Naive thymus-derived CD4-positive, alpha-beta T cell (primary cell): ENCODE measurements at places on chromosomes 7 and 10.

DNA sequence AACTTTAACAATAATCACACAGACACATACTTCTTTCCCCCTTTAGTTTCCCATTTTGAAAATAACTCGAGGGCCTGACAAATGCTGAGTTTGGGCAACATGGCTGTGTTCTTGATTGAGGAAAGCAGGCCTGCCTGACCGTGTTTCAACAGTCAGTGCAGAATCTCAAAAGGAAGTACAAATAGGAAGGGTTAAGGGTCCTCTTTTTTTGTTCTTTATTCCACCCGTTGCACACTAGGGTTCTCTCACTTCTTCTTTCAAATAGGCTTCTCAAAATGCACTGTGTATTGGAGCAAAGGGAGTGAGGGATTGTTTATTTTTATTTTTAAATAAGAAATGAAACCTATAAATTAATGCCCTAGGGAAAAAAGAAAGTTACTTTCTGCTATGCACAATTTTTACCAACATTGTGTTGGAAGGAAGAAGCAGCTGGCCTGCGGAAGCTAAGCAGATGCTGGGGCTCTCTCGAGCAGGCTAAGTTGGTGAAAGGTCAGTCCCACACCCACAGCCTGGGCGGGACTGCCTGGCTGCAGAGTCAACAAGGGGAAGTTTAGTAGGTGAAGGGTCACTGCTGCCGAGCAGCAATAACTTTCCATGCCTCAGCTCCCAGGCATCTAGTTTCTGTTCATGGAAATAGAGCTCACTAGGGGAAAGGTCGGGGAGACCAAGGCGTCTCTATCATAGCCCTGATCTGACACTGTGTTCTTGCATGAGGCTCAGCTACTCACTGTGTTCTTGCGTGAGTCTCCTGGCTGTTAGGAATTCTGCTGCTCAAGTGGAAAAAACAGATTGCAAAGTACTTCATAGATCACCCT is 12.2 kb upstream of the PDK4 start:
- DNase-seq = no peak

GRCh38 chr7:135447748-135448147 is 62.2 kb downstream of the CNOT4 start:
- DNase-seq = no peak

DNA sequence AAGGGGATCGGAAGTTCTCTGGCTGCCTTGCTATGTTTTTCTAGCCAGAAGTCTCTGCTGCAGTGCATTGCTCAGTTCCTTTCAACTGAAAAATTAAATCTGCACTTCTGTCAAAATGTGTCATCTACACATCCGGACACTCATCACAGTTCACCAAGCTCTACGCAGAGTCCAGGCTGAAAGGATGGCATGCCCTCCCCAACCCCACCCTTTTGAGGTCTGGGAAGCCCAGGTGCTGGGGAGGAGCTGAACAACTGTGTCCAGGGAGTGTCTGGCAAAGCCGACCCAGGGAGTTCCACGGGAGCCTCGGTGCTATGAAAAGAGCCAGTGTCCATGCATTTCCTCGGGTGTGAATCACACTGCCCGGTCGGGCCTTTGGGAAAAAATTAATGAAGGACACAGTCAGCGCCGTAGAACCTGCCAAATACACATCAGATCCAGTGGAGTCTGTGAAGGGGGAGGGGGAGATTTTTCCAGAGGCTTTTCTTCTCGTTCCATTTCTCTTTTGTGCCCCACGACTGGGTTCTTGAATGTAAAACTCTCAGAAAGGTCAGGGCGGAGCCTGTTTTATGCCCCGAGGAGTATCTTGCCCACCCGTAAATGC is 757 bp upstream of the PALS2 start:
- DNase-seq = no peak

DNA sequence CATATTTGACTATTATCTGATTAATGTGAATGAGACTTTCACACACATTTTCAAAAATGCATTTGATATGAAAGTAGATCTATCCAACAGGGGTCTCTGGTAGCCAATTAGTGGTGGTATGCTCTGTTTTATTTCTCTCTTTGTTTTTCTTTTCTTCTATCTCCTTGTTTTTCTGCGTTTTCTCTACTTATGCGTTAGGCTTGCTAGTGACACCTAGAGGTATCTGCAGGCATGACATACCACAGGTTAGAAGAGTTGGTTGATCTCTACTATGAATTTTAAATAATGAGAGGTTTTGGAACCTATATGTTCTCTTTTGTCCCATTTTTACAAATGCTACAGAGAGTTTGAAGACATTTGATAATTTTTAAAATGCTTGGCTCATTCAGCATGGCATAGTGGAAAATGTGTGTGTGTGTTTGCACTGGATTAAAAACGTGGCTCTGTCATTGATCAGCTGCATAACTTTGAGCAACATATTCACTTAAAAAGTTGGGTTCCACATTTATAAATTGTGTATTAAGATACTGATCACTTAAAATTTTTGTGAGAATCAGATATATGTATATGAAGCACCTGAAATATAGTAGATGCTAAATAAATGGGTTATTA is 28.1 kb upstream of the PLXDC2 start:
- DNase-seq = no peak

GRCh38 chr10:110601581-110601980 is 34.1 kb downstream of the SMC3 start:
- no peak for DNase-seq

DNA sequence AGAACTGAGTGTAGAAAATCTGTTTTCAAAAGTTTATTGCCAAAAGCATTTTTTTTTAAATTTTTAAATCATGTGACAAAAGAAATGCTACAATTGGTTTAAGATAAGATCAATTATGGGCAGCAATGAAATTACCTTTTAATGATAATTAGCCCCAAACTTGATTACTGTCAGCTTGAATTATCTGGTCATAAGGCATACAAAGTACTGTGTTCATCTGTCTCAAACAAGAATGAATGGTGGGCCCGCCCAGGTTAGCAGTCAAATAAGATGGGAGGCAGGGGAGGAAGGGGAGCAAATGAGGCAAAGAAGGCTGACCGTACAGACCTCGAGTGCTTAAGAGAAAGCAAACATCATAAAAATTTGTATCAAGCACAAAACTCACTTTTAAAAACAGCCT is 68.1 kb downstream of the JAZF1 start:
- DNase-seq = no peak

DNA sequence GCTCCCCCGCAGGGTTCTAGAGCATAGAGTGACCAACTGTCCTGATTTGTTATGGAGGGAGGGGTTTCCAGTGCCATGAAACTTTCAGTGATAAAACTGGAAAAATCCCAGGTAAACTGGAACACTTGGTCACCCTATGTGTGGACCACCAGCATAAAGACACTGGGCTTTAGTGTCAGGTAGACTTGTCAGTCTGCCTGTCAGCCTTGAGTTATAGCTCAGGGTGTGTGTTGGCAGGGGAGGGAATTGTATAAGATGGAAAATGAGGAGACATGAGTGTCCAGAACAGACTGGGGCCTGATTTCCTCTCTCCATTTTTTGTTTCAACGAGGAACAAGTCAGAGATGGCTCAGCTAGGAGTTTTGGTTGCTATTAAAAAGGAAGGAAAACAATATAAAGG is 10.2 kb upstream of the EFCAB10 start:
- DNase-seq = no peak

DNA sequence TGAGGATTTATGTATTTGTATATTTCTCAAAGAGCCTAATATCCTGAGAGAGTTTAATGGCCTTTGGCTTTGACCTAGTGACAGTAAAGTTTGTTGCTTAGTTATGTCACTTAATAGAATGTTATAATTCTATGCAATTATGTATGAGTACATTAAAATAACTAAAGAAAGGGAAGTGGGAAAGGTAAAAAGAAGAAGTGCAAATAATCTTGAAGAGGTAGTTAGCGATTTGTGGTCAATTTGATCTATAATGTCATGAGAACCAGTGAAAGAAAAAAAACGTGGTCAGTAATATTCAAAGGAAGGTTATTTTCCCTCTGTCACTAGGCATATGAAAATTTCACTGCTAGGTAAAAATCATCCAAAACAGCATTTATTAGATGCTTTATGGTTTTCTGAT is 143.4 kb upstream of the LSM8 start:
- DNase-seq = no peak

- no peak for DNase-seq
Observed at GRCh38 chr10:26365681-26366358, 72.3 kb upstream of the APBB1IP start.

- no peak for DNase-seq
Observed at GRCh38 chr10:7659560-7659959, 7.2 kb downstream of the ITIH5 start.

- no peak for DNase-seq
Observed at GRCh38 chr10:131652438-131653139, 248.2 kb upstream of the PPP2R2D start.

DNA sequence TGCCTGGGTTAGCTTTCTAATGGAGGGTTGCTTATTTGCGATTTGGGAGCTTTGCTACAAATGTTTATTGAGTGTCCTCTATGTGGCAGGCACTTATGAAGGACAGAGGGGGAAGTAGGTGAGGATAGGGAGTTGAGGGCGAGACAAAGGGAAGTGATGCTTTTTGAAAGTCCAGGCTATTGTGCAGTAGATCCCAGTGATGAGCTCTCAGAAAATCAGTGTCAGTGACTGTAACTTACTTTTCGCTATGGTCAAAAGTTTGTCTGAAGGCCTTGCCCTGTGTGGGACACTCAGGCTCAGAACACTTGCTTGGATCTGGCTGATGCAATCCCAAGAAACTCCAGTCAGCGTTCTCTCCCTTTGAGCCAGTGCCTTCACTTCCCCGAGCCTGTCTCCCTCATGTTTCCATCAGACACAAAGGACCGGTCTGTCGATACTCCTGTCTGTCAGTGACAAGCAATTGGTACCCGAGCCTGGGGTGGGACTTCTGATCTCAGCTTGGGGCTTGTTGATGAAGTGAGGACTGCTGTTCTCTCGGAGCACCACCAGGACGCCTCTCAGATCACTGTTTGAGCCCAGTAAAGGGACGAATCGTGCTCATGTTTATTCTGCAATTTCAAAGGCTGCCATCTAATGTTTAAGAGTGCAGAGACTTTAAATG is 63.1 kb upstream of the SORCS3 start:
- DNase-seq = no peak

GRCh38 chr7:16660702-16661464 is 14.9 kb downstream of the BZW2 start:
- no peak for DNase-seq

GRCh38 chr7:45590679-45591057 is 16.5 kb downstream of the ADCY1 start:
- no peak for DNase-seq

DNA sequence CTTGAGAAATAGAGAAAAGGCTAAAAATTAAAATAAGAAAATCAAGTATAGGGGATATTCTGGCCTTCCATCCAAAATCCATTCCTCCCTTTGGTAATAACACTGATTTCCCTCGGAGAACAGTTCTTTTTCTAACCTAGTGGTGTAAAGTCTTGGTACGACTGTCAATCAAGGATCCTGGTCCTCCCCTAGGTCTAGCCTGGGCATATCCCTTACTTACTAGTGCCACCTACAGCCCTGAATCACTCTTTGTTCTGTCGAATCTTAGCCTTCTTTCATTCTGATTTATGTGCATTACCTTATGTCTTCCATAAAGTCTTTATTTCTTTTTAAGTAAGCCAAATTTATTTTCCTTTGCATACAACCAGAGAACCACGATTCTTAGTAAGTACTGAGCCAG is 298.7 kb upstream of the LRRTM3 start:
- DNase-seq = no peak

DNA sequence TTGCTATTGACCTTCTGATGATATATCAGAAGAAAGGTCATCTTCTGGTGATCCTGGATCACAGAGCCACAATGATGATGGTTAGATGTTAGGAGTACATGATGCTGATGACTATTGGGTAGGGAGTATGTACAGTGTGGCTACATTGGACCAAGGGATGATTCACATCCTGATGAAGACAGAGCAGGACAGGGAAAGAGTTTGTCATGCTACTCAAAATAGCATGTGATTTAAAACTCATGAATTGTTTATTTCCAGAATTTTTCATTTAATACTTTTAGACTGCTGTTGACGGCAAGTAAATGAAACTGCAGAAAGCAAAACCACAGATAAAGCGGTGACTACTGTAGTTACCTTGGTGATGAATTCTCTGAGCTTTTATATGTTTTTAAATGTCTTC is 397.3 kb downstream of the PPP1R3A start:
- DNase-seq = no peak

DNA sequence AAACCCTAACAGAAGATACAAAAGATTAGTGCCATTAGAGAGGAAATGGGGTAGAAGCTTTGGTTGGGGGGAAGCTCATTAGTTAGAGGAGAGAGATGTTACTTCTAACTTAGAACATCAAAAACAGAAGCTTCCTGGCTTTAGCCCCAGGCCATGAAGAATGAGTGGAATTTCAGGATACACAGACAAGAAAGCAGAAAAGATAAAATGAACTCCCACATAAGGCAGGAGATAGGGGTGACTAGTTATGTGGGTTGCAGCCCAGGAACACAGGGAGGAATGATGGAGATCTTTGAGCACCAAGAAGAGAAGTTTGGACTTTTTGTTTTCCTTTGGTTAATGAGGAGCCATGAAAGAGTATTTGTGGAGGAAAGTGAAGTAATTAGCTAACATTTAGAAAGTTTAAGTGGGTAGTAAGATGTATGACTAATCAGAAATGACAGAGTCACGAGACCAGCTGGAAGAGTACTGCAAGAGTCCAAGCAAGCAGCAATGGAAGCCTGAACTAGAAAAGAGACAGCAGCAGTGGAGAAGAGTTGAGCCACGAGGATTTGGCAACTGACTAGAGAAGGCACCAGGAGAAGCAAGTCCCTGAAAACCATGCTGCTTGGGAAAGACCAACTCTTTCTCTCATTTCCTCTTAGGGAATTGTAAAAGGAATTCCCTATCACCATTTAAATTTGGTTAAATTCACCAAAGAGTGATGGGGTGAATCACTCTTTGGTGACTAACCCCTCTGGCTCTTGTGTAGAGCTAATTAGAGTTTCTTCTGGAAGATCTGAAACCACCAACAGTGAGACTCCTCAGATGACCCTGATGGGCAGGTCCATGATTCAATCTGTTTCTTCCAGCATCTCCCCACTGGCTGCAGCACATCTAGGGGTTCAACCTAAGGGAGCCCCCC is 131.9 kb downstream of the KCNMA1 start:
- DNase-seq = no peak

DNA sequence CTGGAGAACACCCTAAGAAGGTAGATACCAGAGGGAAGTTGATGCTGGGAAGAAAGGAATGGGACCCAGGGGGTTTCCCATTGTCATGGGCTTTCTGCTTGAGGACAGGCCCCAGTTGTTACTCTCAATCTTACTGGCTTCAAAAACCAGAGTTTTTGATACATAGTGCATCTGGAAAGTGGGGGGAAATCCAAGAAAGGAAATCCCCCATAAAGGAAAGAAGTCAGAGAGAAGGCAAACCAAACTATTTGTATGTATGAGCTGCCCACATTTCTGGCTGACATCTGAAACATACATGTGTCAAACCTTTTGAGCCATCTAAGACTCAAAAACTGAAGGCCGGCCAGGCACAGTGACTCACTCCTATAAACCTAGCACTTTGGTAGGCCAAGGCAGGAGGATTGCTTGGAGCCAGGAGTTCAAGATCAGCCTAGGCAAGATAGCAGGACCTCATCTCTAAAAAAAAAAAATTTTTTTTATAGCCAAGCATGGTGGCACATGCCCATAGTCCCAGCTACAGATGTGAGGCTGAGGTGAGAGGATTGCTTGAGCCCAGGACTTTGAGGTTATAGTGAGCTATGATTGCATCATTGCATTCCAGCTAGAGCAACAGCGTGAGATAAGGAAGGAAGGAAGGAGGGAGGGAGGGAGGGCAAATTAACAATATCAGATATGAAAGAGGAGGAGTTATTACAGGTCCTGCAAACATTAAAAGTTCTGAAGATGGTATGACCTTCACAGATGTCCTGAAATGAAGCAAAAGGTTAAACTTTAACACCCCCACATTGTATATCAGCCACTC is 6.7 kb upstream of the COA1 start:
- DNase-seq = no peak
